ENCODE measurements at places on chromosomes 5 and 9. TPM values are rescaled to one million over a fixed set of nuclear protein-coding genes. Genes with fewer than 3 reads are reported as not detected.

DNA sequence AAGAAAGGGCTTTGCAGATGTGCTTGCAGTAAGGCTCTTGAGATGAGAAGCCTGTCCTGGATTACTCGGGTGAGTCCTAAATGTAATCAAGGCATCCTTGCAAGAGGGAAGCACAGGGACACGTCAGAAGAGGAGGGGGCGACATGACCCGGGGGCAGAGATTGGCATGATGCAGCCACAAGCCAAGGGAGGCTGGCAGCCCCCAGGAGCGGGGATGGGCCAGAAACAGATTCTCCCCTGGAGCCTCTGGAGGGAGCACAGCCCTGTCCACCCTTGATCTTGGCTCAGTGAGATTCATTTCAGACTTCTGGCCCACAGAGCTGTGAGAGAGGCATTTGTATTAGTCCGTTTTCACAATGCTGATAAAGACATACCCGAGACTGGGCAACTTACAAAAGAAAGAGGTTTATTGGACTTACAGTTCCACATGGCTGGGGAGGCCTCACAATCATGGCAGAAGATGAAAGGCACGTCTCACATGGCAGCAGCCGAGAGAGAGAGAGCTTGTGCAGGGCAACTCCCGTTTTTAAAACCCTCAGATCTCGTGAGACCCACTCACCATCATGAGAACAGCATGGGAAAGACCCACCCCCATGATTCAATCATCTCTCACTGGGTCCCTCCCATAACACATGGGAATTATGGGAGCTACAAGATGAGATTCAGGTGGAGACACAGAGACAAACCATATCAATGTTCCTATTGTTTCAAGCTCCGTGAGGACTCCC is 76.1 kb downstream of the ADAMTS2 start:
- H3K4me1 ChIP-seq, result no peaks in the 10 kb centered on the region
- no peaks in the 10 kb centered on the region for H3K36me3 ChIP-seq
- no peaks in the 10 kb centered on the region for H3K27me3 ChIP-seq
- DNase-seq, result no peak
- H3K27ac ChIP-seq, result no peak overlapping the region

DNA sequence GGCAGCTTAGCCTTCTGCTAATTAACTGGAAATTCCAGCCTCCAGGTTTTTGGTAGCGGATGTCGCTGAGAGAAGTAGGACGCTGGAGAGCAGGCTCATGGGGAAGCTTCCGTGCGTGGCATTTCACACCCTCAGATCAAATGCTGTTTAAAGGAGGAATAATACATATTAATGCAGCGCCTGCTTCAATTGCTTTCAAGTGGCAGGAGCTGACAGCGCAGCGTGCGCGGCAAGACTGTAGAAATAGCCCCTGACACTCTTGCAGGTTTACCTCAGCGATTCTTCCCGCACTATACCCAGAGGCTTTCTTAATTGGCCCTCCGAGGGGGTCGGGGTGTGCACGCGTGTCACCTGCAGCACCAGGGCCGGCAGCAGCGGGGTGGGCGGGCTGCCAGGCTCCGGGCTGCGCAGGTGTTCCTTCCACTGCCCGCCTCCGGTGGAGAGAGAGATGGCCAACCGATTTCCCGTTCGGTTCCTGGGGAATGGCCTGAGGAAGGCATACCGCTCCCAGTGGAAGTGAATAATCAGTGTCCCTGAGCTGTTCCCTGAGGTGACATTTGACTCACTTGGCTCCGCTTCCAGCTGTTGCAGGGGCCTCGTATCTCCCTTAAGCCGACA is 427.9 kb downstream of the KCTD16 start:
- H3K27me3 ChIP-seq, result no peaks in the 10 kb centered on the region
- no peaks in the 10 kb centered on the region for H3K36me3 ChIP-seq
- no peak overlapping the region for H3K4me3 ChIP-seq
- no peaks in the 10 kb centered on the region for H3K4me1 ChIP-seq
- DNase-seq, result no peak

The CMYA5 gene
- total RNA-seq, result 0.20 TPM

DNA sequence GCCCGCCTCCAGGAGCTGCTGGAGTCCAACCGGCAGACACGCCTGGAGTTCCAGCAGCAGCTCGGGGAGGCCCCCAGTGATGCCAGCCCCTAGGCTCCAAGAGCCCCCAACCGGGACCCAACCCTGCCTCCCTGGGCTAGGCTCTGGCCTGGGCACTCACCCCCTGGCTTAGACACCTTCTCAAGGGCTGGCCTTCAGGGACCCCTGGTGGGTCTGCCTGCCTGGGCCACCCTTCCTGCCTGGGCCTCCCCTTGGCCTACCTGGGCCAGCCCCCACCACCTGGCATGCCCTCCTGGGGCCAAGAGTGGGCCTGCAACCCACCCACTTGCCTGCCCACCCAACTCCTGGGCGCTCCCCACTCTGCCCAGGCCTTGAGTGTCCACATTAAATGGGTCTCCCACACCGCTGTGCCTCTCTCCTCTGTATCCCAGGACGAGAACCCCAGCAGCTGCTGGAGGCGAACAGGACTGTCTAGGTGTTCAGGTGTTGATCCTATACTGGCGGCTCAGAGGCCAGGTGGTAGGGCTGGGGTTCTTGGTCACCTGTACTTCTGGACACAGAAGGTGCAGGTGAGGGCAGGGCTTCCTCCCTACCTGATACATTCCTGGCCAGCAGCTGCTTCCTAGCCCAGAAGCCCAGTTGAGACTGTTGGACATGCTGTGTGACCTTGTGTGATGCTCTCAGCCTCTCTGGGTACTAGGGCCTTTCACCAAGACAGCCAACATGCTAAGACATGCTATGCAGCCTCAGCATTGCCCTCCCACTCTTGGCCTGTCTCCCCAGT is 3.6 kb downstream of the BBLN start:
- H3K4me1 ChIP-seq, result no peaks in the 10 kb centered on the region
- peaks cover 56% of the 10 kb centered on the region for H3K36me3 ChIP-seq
- no peaks in the 10 kb centered on the region for H3K27me3 ChIP-seq
- no peak for DNase-seq
- no peak overlapping the region for H3K4me3 ChIP-seq
- H3K27ac ChIP-seq, result no peak overlapping the region

GRCh38 chr5:124065508-124065907 is 553.5 kb downstream of the CSNK1G3 start:
- H3K27me3 ChIP-seq, result no peaks in the 10 kb centered on the region
- DNase-seq, result no peak
- H3K27ac ChIP-seq, result no peak overlapping the region
- no peaks in the 10 kb centered on the region for H3K36me3 ChIP-seq
- no peak overlapping the region for H3K4me3 ChIP-seq

The FRMD3 gene
- total RNA-seq, result 17.6 TPM

The B4GALT1 gene
- 14.0 TPM for total RNA-seq

GRCh38 chr5:78922879-78923621 is 62.1 kb downstream of the ARSB start:
- no peak overlapping the region for H3K27ac ChIP-seq
- no peaks in the 10 kb centered on the region for H3K27me3 ChIP-seq
- DNase-seq, result no peak
- no peaks in the 10 kb centered on the region for H3K4me1 ChIP-seq
- no peaks in the 10 kb centered on the region for H3K36me3 ChIP-seq

The DBH gene
- total RNA-seq, result 2.2 TPM

DNA sequence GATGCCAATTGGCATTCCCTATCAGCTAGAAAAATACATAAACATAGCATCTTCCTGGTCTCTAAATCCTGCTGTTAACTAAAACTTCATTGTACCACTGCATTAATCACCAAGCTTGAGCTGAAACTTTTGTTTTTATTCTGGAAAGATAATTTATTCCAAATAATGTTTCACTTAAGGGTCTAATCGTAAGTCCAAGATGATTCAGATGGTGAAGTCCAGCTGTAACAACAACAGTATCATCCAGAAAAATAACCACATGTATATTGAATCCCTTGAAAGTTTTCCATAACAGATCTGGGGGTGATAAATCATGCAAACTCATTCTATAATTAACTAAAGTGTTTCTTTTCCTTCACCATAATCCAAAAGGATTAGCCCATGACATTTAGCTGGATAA is 23.9 kb downstream of the RORB start:
- DNase-seq, result no peak
- no peaks in the 10 kb centered on the region for H3K36me3 ChIP-seq
- H3K27me3 ChIP-seq, result peaks cover 8% of the 10 kb centered on the region
- no peaks in the 10 kb centered on the region for H3K4me1 ChIP-seq
- no peak overlapping the region for H3K4me3 ChIP-seq

The GADD45G gene
- total RNA-seq, result 23.5 TPM

DNA sequence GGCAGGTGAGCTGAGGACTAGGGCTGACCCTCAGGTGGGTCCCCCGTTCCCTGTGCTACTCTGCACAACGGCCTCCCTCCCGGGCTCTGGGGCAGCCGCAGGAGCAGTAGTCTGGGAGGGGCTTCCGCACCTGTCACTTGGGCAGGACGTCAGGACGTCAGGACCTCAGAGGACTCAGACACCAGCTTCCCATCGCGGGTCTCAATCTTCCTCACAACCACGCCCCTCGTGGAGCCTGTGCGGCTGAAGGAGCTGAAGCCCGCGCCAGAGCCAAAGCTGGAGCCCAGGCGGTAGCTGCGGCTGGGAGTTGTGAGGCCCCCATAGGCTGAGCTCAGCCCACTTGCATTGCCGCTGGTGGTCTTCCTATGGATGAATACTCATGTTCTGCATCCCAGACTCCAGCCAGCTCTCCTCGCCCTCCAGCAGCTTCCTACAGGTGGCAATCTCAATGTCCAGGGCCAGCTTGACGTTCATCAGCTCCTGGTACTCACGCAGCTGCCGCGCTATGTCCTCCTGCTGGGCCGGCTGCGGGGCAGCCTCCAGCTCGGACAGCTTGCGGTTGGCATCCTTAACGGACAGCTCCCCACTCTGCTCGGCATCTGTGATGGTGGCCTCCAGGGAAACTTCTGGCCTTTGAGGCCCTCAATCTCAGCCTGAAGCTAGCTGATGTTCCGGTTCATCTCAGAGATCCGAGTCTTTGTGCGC is 381.4 kb upstream of the RGMB start:
- no peak overlapping the region for H3K27ac ChIP-seq
- no peaks in the 10 kb centered on the region for H3K4me1 ChIP-seq
- DNase-seq, result no peak
- H3K4me3 ChIP-seq, result no peak overlapping the region
- no peaks in the 10 kb centered on the region for H3K27me3 ChIP-seq

DNA sequence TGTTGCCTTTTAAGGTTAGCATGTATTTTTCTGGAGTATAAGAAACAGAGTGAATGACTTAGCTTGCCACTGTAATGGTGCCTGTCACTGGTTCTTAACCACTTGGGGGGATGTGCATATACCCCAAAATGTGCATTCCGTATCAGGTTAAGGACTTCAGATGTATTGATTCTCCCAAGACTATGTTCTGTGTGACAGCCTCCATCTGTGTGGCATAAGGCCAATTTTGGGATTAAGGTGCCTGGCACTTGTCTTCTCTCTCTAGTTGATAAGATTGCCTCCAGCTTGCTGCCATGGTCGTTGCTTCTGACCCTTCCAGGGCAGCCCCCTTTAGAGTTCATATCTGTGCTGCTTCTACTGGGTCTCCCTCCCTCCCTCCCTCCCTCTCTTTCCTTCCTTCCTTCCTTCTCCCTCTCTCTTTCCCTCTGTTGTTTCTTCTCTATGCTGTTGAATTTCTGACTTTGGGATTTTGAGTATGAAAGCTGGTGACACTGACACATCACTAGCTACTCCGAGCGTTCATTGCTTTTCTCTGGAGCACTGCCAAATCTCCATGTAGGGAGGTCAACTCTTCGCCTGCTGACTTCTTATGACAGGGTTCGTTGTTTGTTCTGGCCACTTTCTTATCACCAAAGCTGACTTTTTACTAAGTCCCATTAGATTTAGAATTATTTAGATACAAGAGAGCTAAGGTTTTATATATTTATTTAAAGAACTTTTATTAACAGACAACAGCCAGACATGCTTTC is 31.0 kb downstream of the TNFAIP8 start:
- H3K27me3 ChIP-seq, result no peaks in the 10 kb centered on the region
- H3K4me1 ChIP-seq, result no peaks in the 10 kb centered on the region
- DNase-seq, result no peak
- H3K4me3 ChIP-seq, result no peak overlapping the region
- H3K36me3 ChIP-seq, result peaks cover 2% of the 10 kb centered on the region

DNA sequence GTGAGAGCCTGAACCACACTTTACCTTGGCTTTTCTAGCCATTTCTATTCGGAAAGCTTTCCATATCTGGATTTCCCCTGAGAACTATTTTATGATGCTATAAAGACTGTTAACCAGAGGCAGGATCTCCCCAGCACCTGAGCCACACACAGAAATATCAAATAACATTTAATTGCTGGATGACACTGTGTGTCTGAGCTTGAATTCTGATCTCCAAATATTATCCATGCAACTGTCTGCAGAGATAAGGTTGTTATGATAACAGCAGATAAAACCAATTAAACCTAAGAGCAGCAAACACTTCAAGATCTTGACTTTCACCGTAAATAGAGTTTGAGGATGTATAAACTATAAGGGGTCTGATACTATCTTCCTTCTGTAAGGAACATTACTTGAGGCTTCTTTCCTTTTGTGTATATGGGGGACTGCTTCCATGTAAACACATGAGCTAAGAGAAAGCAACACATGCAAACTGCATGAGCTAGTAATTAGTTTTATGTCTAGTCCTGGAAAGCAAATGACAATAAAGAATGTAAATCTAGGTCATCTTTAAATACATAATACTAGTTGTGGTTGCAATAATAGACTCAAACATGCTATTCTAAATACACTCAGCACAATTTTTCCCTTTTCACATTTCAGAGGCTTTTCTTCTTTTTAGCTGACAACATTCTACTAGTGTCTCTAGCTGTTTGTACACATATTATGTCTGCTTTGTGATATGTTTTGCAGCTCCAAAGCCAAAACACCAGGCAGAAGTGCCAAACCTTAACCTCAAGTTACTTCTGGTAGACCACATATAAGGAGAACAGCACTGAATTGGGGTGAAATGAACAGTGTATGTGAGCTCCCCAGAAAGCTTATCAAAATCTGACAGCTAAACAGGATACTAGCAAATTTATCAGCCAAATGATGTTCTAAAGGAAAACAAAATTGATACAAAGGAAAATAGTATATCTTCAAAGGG is 136.5 kb downstream of the EFNA5 start:
- DNase-seq, result no peak
- H3K4me1 ChIP-seq, result peaks cover 17% of the 10 kb centered on the region
- H3K36me3 ChIP-seq, result no peaks in the 10 kb centered on the region
- H3K4me3 ChIP-seq, result no peak overlapping the region
- H3K27me3 ChIP-seq, result no peaks in the 10 kb centered on the region

GRCh38 chr5:37823433-37824152 is 16.2 kb downstream of the GDNF start:
- no peak overlapping the region for H3K27ac ChIP-seq
- no peaks in the 10 kb centered on the region for H3K4me1 ChIP-seq
- H3K27me3 ChIP-seq, result no peaks in the 10 kb centered on the region
- DNase-seq, result no peak
- H3K4me3 ChIP-seq, result no peak overlapping the region

The NOTCH1 gene
- 28.5 TPM for total RNA-seq
